SK-N-SH treated with all-trans-retinoic acid at 6 μM for 48 hours (cell line): ENCODE measurements at places on chromosomes 11 and 22.

GRCh38 chr11:22130462-22131053 is 62.3 kb upstream of the ANO5 start:
- ATAC-seq: no peak

GRCh38 chr11:74288161-74288560 is 23.3 kb downstream of the P4HA3 start:
- ATAC-seq: peak; percentile 96

DNA sequence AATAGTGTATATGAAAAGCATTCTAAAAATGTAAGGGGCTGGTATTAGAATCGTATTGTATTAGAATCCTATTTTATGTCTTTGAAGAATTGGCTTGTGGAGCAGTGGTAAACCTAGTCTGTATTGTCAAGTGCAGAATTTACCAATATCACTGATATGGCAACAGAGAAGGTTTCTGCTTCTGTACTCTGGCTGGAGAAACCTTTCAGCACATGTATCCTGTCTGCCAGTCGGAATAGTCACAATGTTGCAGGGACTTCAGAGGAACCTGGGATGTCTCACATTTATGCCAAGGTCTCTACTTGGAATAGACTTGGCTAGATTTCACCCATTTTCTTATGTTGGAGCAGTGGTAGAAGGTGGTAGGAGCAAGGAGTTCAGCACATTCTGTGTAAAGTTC is 4.4 kb downstream of the MTMR3 start:
- no peak for ATAC-seq

- peak; percentile 71 for ATAC-seq
These were observed 11.2 kb upstream of the TMEM184B start for GRCh38 chr22:38284042-38284402.

DNA sequence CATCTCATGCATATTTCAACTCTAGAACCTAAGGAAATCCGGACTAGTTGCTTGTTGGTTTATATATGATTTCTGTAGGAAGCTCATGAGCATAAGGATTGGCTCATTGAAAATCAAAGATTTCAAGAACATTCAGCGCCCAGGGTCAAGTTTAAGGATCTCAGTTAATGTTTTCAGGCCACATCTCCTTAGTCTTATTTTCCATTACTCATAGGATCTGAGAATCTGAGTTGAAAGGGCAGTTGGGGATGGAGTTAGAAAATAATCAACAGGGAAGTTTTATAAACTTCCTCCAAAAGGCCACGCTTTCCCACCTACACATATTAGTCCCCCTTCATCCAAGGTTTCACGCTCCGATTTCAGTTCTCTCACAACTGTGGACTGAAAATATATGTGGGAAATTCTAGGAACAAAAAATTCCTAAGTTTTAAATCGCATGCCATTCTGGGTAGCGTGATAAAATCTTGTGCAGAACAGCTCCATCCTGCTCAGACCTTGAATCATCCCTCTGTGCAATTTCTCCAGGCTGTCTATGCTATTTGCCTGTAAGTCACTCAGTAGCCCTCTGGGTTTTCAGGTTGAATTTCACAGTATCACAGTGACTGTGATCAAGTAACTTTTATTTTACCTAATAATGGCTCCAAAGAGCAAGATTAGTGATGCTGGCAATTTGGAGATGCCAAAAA is 160.2 kb downstream of the KIRREL3 start:
- peak; percentile 94 for ATAC-seq

DNA sequence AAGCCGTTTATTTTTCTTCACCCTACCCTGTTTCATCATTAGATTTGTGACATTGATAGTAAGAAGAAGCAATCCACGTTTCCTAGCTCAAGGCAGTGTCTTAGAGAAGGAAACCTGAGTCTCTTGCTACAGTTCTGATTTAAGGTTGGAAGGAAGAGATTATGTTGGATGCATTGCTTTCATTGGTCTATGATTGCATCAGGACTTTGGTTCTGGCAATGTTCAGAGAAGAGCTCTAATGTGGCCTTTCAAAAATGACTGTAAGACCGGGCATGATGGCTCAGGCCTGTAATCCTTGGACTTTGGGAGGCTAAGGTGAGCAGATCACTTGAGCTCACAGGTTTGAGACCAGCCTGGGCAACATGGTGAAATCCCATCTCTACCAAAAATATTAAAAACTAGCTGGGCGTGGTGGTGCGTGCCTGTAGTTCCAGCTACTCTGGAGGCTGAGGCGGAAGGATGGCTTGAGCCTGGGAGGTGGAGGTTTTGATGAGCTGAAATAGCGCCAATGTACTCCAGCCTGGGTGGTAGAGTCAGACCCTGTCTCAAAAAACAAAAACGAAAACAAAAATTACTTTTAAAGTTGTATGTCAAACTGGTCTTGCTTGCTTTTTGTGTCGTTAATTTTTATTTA is 4.1 kb downstream of the NUCB2 start:
- no peak for ATAC-seq

GRCh38 chr11:65779919-65780769 is 632 bp downstream of the AP5B1 start:
- ATAC-seq: peak; percentile 84

DNA sequence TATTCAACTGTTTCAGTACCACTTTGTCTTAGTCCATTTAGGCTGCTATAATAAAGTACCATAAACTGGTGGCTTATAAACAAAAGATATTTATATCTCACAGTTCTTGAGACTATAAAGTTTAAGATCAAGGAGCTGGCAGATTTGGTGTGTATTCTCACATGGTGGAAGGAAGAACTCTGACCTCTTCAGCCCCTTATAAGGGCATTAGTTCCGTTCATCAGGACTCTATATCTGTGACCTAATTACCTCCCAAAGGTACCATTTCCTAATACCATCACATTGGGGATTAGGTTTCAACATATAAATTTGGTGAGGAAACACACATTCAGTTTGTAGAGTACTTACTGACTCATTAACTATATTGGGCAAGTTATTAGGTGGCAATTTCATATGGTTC is 10.7 kb upstream of the ARL14EP start:
- ATAC-seq: no peak

DNA sequence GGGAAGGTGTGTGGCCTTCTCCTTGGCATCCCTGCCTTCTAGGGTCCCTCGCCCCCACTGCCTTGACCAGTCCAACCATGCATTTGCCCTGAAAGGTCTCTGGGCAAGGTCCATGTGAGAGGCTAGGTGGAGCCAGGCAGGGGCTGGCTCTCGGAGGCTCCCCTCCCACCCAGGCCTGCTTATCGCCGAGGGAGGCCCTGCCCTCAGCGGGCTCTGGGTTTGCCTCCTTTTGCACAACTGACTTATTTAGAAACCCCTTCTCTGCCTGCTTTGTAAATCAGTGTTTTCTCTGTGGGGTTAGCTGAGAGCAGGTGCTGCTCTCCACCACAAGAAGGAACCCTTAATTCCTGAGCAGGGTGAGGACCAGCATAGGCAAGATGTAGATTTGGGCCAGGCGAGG is 47.7 kb downstream of the CD82 start:
- ATAC-seq: no peak

DNA sequence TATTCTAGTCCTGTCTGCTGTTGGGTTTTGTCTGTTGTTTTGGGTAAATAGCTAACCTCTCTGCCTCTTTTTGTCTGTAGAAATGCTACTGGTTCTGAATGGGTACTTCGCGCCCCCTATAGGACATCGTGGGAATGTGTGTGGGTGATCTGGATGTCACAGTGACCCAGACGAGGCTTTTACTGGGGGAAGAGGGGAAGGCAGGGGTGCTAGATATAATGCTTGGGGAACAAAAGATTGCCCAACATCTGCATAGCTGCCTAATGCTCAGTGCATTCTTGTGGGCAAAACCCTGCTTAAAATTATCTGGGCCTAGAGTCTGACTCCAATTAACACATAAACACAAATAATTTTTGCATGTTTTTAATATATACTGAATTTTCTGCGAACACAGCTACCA is 57.7 kb downstream of the BMAL1 start:
- ATAC-seq: peak; percentile 50

GRCh38 chr11:27217948-27218420 is 145.0 kb downstream of the CCDC34 start:
- ATAC-seq: peak; percentile 50

DNA sequence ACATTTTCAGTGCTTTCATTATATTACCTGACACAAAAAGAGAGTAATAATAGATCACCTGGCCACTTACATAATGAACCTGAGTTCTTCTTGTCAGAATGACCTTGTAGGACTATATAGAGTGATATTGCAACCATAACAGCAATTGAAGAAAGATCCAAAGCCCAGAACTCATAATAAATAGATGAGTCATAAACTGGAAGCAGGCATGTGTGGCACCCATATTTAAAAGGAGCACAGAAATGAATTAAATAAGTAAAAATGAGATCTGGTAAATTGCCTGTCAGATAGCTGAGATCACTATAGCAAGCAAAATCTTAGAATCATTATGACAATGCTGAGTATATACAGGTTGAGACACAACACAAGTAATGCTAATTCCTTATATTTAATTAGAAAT is 331.8 kb downstream of the AASDHPPT start:
- ATAC-seq: peak; percentile 35; the same call in 2 of the 3 replicates

GRCh38 chr22:37193629-37194191 is 5.7 kb upstream of the C1QTNF6 start:
- no peak for ATAC-seq
